ENCODE measurements at places on chromosomes 16 and 17.
A peak's percentile ranks its signal among the peaks of the same experiment; 100 is the strongest.

DNA sequence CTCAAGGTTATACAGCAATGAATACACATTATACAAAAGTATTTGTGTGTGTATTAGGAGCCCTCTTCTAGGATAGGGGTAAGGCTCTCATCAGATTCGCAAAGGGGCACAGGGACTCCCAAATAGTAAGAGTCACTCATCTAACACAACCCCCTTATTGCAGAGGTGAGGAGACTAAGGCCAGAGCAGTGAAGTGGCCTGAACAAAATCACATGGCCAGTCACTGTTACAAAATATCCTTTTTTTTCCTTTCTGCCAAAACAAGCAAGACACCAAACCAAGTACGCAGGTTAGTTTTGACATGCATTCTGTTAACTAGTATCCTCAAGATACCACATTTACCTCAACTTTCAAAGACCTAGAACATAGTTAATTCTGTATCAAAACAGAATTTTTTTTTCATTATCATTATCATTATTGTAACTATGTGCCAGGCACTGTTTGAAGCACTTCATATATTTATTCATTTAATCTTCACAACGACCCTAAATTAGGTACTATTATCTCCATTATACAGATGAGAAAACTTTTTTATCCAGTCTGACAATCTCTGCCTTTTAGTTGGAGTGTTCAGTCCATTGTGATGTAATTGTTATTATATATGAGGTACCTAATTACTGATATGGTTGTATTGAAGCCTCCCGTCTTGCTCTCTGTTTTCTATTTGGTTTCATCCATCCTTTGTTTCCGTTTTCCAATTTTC lies 25.7 kb downstream of the MMD start:
- DNase-seq: no peak

DNA sequence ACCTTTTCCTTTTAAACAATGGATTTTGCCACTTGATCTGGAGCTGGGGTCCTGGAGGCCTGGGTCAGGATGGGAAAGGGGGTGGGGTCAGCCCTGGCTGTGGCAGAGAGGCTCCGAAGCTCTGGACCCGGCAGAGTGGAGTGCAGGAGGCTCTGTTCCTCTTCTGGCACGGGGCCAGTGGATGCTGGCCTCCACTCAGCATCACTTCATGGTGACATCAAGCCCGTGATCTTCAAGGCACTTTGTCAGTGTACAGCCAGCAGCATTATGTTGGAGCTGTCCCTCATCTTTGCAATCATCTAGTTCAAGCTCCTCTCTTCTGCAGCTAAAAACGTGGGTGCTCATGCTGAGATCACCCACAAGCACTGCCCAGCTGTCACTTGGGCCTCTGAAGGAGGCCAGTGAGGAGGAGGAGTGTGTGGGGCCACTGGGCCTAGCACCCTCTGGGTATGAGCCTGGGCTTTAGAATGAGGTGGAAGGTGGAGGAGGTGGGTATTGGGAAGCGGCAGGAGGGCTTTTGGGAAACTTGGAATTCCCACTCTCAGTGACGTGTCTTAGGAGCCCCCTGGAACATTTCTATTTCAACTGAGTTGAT lies 45.9 kb upstream of the MGAT5B start:
- no peak for DNase-seq

DNA sequence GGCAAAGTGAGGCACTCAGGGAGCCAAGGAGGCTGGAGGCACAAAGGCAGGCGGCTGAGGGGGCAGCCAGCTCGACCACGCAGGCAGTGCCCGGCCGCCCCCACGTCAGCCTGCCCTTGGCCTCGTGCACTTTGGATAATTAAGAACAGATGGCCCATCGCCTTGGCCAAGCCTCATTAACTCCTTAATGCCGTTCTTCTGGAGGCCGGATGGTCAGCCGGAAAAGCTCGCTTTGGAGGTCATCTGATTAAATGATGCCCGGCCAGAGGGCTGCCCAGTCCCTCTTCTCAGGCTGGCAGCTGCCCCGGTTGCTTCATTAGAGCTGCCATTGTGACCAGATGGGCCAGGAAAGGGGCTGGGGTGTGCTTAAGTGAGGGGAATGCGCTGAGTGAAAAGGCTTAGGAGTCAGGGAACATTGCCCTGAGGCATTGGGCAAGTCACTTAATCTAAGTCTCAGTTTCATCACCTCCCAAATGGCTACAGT lies 364.0 kb downstream of the NPIPA8 start:
- no peak for DNase-seq

- no peak for DNase-seq
Observed at GRCh38 chr16:86406056-86406455, 104.3 kb upstream of the FOXF1 start.

- DNase-seq: no peak
Observed at GRCh38 chr17:19443148-19443547, 32.1 kb downstream of the RNF112 start.

DNA sequence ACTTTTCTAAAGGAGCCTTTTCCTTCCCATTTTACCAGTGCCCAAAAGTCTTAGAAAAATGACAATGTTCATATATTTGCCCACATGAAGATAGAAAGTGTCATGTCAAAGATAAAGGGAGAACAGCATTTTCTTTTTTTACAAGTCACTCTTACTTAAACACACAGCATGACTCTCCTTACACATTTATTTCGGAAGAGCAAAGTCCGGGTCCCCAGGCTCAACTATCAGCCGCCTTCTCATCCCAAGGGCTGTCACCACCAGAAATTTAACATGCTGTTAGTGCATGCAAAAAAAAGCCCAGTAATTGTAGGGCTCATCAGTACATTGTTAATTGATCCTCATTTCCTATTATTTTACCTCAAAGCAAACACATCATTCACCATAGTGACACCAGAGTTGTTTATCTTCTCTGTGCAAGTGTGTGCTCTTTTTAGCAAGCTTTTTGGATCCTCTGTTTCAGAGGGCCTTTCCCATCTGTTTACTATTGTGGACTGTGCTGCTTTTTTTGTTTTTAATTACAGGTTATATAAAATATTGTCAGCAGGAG lies 560.3 kb downstream of the WWOX start:
- no peak for DNase-seq

DNA sequence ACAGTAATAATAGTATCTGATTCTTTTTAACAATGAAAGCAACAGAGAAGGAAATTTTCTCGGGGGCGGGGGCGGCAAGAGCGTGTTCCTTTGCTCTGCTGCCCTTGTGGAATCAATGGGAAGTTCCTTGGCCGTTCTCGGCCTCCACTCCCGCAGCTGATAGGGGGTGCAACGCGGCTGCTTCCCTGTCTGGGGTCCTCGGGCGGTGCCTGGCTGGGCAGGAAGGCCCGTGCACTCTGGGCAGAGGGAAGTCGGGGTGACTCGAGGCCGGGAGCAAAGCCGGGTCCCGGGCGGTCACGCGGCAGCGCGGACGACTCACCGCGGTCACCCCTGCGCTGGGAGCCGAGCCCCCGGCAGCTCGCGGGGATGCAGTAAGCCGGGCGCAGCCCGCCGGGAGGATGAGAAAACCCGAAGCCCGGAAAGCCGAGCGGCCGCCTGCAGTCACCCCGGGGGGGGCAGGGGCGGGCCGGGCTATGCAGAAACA lies 2.5 kb downstream of the TUBB3 start:
- no peak for DNase-seq

DNA sequence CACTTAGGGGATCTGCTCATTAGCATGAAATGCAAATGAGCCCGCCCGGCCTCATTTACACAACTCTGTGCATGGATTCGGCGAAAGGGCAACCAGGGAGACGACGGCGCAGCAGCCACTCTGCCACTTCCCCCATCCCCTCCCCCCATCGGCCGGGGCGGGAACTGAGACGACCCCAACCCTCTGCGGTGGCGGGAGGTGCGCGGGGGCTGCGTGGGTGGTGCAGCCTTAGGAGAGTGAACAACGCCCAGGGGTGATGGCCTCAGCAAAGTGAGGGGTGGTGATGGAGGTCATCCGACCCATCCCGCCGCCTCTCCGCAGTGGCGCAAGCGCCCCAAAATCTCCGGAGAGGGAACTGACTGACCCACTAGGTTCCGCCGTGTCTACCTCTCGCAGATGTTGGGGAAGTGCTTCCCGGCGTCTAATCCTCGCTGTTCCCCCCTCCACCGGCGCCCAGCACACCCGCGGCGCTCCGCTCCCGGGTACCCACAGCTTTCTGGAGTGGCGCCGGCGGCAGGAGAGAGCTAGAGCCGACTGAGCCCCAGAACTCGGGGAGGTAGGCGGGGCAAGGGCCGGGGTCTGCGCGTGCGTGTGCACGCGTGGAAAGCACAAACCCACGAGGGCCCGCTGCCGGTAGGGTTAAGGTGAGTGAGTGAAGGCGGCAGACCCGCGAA lies 1.4 kb upstream of the CACNA1G start:
- DNase-seq: peak; percentile 46

DNA sequence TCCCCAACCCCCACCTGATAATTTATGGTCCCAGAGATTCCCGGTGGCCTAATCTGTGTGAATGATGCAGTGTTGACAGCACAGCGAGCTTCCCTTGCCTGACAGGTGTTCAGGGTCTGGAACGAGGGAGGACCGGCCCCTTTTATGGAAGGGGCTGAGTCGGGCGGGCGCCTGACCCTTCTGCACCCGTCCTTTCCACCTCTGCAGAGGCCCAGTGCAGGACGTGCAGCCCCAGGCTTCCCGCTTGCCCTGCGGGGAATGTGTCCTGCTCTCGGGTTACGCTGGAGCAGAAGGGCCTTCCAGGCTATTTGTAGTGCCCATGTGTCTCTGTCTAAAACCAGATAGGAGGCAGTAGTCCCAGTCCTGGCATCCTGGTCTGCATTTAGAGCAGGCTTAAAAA lies 16.2 kb downstream of the SMTNL2 start:
- no peak for DNase-seq

DNA sequence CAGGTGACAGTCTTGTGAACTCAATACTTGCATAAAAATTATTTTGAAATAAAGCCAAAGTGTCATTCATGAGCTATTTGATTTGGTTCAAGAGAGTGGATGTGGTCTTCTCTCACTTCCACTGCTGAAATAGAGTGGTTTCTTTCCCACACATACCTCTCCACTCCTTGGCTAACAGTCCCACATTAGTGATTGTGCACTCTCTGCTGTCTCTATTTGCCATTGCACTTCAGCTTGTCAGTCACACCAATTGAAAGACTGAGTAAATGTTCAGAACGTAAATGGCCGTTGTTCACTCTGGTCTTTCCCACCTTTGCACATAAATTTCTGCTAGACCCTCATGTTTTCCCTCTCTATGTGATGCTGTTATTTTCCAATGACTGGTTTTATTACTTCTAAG lies 197.5 kb downstream of the FTO start:
- peak; percentile 74 for DNase-seq

- DNase-seq: no peak
Observed at GRCh38 chr17:37100231-37100630, 151.5 kb downstream of the AATF start.

DNA sequence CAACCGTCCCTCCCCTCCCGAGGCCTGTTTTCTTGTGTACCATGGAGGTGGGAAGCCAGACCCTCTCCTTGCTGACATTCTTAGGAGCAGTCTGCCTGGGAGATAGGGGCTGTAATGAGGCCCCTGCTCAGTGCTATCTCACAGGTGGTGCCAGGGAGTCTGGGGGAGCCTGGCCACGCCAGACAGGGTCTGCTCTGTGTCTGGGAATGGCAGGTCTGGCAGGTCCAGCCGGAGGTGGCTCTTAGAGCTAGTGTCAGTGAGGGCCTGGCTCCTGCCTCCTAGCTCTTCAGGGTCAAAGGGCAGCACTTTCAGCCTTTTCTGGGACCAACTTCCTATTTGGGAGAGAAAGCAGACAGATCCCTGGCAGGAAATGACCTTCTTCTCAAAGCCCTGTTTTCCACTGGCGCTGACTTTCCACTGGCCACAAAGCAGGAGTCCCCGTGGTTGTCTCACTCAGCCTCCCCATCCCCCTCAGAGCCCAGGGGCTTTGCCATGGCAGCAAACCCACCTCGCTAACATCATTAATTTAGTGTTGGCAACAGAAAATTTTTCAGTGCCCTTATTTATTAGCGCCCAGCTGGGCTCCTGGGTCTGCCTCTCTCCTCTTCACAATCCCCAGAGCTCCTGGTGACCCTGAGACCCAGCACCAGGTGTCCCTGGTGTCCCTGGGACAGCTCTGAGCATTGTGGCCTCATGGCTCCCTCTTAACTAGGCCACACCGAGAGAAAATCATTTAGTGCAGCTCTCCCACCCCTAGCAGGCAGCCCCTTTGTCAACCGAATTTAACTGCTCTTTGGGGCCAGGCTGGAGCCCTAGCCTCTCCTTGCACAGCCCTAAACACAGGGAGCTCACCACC lies 24.0 kb upstream of the DOK4 start:
- DNase-seq: no peak

- no peak for DNase-seq
Observed at GRCh38 chr17:48064638-48065037, 16.5 kb downstream of the NFE2L1 start.

GRCh38 chr17:18182110-18182977 lies 1.3 kb upstream of the ALKBH5 start:
- peak; percentile 62 for DNase-seq

DNA sequence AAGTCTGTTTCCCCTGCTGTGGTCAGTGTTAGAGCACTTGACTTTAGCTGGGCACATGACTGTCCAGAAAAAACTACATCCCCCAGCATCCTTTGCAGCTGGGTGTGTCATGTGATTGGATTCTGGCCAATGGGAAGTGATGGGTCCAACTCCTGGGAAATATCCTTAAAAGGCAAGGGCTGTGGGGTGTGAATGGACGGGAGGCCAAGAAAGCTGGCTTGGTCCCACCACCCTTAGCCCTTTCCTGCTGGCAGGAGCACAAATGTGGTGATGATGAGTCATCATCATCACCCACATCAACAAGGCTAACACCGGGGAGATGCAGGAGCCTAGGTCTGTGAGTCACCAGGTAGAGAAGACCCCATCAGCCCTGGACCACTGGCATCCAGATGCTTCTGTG lies 341.7 kb downstream of the C16orf95 start:
- peak; percentile 74 for DNase-seq

DNA sequence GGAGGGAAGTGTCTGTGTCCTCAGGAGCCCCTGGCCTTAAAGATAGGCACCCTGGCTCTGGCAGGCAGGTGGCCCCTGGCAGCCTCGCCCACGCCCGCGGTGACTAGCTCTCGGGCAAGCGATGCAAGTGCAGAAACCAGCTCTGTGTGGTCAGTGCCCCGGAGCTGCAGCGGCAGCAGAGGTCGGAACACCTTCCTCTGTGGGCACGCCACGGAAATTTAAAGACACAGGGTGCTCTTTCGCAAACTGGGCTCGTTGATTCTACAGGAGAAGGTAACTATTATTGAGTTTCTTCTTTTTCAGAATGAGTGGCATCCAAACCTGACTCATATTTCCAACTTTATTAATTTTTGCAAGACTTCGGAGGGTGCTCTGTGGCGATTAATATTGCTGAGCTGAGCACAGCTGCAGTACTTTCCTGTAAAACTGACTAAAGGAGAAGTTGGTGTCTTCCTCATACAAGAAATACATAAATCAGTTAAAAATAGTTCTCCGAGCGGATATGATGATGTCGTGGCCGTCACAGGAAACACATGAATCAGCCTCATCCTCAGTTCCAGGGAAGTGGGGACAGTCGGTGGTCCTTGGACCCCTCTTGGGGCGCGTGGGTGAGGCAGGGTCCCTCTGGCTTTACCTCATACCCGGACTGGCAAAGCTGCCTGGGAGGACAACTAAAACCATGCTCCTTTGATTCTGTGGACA lies 120.2 kb downstream of the METRNL start:
- DNase-seq: no peak
